ENCODE measurements at places on chromosomes 12 and 14.

DNA sequence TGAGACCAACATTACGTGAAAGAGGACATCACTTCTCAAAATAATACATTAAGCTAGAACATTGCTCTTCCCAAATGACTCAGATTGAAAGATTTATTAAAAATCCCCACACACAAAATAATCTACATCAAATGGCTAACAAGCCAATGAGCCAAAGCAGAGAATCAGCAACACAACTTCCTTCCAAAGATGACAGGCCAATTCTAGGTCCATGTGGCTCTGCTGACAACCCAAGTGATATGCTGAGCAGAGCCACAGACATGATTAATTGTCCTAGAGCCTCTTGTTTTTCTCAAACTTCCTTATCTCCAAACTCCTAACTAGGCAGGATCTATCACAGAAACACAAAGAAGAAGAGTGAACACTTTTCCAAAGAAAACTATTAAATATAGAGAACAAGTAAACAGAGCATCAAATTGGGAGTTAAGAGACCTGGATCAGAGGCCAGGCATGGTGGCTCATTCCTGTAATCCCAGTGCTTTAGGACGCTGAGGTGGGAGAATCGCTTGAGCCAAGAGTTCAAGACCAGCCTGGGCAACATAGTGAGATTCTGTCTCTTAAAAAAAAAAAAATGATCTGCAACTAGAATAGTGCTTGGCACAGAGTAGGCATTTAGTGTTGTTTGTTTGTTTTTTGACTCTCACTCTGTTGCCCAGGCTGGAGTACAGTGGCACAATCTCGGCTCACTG, 38.5 kb downstream of the SENP1 start:
- DNase-seq = no peak

- no peak for DNase-seq
These were observed 41.6 kb downstream of the USP15 start for GRCh38 chr12:62301799-62302133.

- no peak for DNase-seq
These were observed 19.6 kb downstream of the MLXIP start for GRCh38 chr12:122097927-122098756.

GRCh38 chr14:38199739-38200138, 8.0 kb upstream of the SSTR1 start:
- DNase-seq = no peak

DNA sequence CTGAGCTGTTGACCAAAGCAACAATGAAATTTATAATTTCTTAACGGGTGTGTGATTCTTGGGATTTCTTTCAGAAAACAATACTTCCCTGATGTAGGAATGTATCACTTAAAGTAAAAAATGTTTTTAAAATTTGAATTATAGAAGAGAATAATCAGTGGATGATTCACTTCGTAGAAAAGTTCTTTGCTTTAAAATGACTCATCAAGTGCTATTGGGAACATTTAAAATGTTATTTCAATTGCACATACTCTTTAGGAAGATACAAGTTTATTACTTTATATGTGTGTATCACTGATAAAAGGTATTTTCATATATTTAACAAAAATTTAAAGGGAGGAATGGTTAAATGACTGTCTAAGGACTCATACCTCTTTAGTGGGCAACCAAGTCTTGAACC, 155.3 kb downstream of the PDE3A start:
- DNase-seq = no peak

GRCh38 chr12:47939009-47939601, 24.3 kb upstream of the TMEM106C start:
- no peak for DNase-seq

DNA sequence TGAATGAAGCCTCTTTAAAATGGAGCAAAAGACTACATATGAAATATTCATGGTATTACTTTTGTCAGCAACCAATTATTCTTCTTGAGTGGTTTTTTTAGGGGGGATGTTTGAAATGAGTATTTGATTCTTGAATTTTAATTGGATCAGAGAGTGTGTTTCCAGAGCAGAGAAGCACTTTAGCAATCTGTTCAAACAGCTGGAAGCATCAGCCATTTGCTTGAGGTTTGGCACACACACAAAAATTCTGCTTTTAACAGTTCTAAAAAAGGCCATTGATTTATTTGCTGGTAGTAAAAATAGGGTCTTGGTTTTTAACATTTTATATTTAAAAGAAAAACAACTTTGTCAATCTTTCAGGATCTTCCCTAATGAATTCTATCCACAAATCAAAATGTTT, 292.7 kb downstream of the LRFN5 start:
- DNase-seq = no peak

DNA sequence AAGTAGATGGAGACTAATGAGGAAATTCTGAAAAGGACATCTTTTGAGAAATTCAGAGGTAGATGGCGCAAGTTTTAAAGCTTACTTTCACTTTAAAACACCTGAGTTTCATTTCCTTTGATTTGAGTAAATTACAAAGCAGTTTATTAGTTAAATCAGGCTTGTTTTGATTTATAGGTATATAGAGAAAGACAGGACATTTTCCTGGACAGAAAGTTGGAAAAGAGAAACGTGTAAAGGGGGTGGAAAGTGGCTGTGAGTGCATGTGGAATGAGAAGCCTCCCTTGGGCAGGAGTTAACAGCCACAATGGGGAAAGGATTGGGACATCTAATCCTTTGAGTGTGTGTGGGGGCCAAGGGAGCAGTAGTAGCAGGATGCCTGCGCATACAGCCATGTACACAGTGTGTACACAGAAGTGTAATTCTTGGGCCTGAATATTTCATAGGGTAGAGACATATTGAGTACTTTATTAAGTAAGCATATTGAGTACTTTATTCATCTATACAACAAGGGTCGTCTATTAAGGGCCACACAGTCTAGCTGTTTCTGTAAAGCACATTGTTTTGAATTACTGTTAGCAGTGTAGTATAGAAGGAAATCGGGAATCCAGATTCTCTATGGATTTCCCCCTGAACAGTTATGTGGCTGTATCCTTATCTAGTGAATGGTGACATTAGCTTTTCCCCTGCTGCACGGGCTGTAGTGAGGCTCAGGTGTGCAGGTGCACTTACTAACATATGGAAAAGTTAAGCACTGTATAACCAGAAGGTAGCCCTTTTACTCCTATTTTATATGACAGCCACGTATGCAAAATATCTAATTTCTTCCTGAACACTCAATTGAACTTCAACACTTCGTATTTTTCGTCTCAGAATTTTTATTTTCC, 19.1 kb downstream of the MARK3 start:
- DNase-seq = no peak

DNA sequence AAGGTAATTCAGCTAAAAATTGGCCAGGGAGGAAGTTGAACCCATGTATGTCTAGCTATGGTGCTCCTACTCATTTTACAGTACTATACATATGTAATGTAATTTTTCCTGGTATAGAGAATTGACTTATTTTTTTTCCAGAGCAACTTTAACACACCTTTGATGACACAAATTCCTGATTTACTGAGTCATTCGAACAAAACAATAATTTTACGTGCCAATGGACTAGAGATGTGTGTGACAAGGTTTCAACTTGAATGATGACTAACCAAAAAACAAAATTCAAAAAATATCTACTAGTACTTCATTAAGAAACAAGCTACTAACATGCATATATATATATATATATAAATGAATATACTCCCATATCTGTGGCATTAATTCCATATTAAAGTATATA, 180.5 kb downstream of the KITLG start:
- DNase-seq = no peak

DNA sequence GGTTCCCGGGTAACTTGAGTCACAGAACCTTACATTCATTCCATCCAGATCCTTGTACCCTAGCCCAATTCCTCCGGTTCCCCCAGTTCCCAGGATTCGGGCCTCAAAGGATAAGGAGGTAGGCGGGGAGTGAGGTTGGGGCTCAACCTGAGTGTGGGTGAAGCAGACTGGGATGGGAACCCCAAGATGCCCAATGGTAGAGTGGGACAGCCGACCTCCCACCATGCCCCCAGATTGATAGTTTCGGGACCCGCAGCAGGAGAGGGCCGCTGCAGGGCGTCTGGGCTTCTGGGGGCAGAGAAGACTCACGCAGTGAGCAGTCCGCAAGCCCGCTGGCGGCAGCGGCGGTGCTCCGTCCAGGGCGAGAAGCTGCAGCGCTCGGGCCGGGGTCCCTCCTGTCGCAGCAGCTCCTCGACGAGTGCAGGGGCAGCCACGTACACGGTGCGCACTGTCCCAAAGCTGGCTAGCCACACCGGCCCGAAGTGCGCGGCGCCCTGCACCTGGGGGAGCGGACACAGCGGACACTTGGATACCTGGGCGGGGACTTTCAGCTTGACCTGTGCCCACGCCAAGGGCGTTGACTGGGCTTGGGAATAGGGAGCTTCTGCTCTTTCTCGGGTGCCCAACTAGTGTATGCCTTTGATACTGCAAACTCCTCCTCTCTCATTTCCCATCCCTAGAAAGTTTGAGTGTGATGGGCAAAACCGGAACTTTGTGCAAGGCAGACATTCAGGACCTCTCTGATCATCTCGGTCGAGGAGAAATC, 997 bp downstream of the CYP27B1 start:
- no peak for DNase-seq

- no peak for DNase-seq
These were observed 110.8 kb downstream of the SLC35F4 start for GRCh38 chr14:57755018-57755521.

- no peak for DNase-seq
These were observed 42.2 kb upstream of the ATP23 start for GRCh38 chr12:57899010-57899662.

- DNase-seq = no peak
These were observed 334.4 kb downstream of the EMP1 start for GRCh38 chr12:13530966-13531365.

- DNase-seq = no peak
These were observed 453.8 kb downstream of the TMEM121 start for GRCh38 chr14:105980224-105980623.

- no peak for DNase-seq
These were observed 515.9 kb upstream of the TBX3 start for GRCh38 chr12:115199831-115200230.

DNA sequence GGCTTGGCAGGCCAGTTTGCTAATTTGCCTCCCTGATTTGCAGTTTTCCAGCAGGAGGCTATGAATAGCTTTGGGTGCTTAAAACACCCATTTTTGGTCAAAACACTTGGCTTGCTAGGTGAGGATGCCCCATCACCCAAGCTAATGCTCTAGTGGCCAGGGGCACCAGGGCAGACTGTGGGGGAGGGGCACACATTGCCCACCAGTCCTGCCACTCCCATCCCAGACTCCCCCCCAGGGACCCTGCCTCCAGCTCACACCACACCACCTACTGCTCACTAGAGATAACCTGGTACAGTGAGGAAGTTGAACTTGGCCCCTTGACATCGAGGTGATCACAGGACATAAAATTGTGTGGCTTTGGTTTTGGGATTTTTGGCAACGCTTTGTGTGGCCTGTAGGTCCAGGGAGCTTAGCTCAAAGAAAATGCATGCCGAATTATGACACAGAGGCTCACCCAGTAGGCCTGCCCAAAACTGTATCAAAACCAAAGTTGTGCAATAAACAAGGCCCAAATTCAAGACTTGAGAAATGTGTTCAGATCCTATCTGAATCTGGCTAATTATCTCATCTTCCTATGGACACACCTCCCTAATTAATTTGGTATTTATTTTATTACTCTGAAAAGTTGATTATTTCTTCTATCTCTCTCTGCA, 4.3 kb downstream of the NUAK1 start:
- DNase-seq = no peak

- DNase-seq = no peak
These were observed 343.3 kb downstream of the MDGA2 start for GRCh38 chr14:47332106-47332505.

- DNase-seq = peak; percentile 78
These were observed at the start of gene LTB4R for GRCh38 chr14:24310646-24311604. Gene LTB4R (plus strand): TSS chr14:24311502. CDS start chr14:24315652, 4,150 bp downstream.

- no peak for DNase-seq
These were observed 198.1 kb downstream of the ETV6 start for GRCh38 chr12:11847539-11847938.

DNA sequence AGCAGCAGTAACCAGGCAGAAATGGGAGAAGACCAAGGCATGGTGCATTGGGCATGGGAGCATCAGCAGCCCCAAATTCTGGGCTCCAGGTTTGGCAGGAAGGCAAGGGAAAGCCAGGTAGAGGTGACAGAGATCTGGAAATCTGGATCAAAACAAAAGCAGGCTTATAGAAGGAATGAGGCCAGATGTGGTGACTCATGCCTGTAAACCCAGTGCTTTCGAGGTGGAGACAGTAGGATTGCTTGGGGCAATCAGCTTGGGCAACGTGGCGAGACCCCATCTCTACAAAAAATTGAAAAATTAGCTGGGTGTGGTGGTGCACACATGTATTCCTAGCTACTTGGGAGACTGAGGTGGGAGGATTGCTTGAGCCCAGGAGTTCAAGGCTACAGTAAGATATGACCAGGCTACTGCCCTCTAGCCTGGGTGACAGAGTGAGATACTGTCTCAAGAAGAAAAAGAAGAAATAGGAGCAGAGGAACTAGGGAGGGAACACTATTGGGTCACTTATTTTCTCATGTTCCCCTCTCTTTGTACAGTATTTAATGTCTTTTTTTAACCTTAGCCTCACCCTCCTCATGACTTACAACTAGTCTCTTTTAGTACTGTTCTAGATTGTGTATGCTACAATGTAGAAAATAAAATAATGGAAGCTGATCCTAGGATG, 25.1 kb downstream of the SLC4A8 start:
- no peak for DNase-seq

- DNase-seq = no peak
These were observed 7.4 kb upstream of the SNAPC1 start for GRCh38 chr14:61754627-61755381.

DNA sequence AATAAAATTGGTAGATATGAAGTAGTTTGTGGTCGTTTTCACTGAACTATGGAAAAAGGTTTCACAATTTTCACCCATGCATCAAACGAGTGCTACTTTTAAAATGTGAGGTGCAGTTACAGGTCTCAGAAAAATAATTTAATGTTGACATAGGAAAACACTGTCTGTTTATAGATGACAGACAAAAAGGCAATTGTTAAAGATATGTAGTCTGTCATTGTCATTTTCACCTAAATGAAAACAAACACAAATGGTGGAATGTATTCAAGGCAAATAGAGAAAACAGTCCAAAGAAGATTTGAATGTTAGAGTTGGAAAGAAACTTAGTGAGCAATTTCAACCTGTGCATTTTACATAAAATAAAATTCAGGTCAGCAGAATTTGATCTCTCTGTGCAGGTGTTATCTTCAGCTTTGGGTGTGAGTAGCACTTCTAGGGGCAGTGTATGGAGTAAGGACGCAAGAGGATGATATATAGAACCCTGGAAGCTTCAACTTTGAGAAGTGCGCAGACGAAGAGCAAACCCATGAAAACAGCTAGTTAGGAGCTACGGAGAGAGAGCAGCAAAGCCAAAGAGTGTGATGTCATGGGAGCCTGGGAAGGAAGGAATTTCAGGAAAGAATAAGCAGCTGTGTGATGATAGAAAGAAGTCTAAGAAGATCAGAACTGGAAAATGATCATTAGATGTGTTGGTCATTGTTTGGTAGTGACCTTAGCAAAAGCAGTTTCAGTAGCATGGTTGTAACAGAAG, 6.2 kb downstream of the RERG start:
- DNase-seq = no peak
